ENCODE measurements at places on chromosomes 1 and 21.
A peak's percentile ranks its signal among the peaks of the same experiment; 100 is the strongest.

DNA sequence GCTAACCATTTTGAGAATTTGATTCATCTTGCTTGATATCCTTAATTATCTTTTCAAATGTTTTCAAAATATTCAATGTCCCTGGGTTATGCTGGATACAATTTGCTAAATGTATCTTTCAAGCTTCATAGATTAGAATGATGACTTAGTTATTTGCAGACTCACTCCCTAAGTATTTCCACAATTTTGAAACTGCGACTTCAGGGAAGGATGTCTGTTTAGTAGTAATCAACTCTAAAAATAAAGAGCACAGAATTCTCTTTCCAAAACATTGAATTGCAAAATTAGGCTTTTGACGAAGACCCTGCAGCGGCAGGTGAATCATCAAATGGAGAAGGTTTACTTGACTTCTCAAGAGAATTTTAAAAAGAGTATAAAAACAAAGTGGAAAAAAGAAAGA lies 14.2 kb downstream of the RGS1 start:
- no peak for DNase-seq

- no peak for DNase-seq
Measured at GRCh38 chr1:51324251-51325010, 5.9 kb downstream of the TTC39A start.

- DNase-seq = no peak
Measured at GRCh38 chr1:115458426-115459114, 120.5 kb upstream of the NGF start.

GRCh38 chr1:227808566-227808965 lies 6.9 kb upstream of the PRSS38 start:
- no peak for DNase-seq

DNA sequence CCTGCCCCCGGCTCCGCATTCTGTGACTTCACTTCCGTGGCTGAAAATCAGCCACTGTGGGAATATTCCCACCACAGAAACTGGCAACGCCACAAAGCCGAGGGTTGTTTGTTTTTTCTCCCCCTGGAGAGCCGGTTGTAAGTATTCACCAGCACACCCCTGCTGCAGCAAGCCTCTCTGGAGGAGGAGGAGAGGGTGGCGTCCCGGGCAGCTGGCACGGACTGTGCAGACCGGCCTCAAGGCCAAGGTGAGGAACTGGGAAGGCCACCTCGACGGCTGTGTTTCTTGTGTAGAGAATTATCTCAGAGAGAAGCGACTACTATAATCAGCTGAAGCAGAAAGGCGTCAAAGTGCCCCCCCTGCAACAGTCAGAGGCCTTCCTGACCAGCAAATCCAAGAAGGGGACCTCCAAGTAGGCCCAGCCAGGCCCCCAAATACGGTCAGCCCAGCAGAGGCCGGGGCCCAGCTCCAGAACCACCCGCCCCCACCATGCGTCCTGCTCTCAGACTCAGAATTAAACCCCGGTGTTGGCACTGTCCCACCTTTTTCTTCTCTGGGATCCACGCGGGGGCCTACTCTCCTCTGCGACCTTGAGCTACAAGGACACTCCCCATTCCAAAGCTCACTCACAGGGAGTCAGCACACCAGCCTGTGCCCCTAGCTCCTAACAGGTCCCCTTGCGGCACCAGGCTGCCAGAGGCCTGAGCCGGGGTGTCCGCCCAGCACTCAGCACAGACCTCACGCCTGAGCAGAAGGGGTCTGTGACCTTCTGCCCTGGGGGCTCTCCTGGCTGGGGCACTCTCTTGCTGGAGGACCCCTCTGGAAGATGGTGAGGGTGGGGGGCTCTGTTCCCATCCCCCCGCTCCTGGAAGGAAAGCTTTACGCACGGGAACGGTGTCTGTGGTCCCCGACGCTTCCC lies 1.2 kb upstream of the SMIM1 start:
- DNase-seq = peak; percentile 17

- no peak for DNase-seq
Measured at GRCh38 chr1:74161497-74161896, 36.5 kb downstream of the LRRIQ3 start.

DNA sequence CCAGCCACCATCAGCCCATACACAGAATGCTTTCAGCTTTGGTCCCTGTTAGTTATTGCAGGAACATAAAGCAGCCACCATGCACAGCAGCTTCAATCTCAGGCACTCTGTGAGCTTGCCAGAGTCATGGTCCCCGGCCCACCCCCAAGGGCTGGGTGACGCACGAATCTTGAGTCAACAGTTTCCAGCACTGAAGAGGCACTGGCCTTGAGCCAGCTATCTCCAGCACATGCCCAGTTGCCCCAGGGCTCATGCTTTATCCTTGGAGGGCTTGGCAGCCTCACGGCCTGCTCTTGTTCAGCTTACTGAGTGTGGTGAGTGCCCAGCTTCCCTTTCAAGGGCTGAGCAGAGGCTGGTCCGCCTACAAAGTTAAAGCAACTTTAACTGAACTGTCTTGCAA lies 200.7 kb upstream of the RAB4A start:
- no peak for DNase-seq

- DNase-seq = no peak
Measured at GRCh38 chr21:31987696-31988095, 114.9 kb downstream of the HUNK start.

GRCh38 chr21:41247561-41248545 lies 68.7 kb upstream of the FAM3B start:
- no peak for DNase-seq

DNA sequence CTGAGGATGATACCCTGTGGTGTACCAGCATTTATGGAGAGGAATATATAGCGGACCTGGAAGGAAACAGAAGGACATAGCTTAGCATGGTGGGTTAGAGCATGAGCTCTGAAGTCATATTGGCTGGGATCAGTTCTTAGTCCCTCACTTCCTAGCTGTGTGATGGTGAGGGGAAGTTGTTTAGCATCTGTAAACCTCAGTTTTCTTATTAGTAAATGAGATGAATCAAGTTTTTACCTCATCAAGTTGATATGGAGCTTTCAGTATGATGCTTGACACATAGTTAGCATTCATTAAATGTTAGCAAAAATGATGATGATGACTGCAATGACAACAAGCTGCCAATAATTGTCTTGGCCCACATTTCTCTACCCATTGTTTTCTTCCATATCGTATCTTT lies 84.8 kb downstream of the NEK7 start:
- DNase-seq = no peak

- peak; percentile 3 for DNase-seq
Measured at GRCh38 chr1:62906428-62906886, 122.5 kb downstream of the ATG4C start.

Data from activated naive CD8-positive, alpha-beta T cell treated with anti-CD3 and anti-CD28 coated beads, Interleukin-2, amount 50 U/mL, for 24 hours (primary cell).